ENCODE measurements at places on chromosomes 6 and 20. TPM values are rescaled to one million over a fixed set of nuclear protein-coding genes. Genes with fewer than 3 reads are reported as not detected.

Gene PLTP
- total RNA-seq = 92.1 TPM

Gene CENPB
- 50.7 TPM for total RNA-seq

DNA sequence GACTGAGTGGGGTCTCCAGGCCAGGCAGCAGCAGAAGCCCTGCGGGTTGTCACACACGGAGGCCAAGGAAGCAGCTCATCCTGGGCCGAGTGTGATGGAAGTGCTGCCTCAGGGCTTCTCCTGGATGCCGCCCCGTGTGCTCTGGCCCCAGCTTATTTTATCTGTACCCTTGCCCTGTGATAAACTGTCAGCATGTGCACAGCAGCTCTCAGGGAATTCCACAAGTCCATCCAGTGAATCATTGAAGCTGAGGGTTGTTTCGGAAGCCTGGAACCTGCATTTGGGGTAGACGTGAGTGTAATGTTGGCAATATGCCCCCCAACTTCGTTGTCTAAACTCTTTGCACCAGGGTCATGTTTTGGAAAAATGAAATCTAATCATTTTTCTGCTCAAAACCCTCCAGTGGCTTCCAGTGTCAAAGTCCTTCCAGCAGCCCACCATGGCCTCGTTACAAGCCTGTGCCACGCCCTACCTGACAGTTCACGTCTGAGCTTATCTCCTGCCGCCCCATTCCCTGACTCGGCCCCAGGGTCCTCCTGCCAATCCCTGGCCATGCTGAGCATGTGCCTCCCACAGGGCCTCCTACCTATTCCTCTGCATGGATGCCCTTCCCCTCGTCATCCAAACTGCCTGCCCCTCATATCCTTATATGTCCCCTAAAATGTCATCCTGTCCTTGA lies 168.1 kb upstream of the THBS2 start:
- H3K27ac ChIP-seq = no peak overlapping the region
- no peaks in the 10 kb centered on the region for H3K27me3 ChIP-seq
- H3K36me3 ChIP-seq = no peaks in the 10 kb centered on the region
- no peak for DNase-seq
- no peaks in the 10 kb centered on the region for H3K4me1 ChIP-seq

Gene FOXP4
- 41.3 TPM for total RNA-seq

Gene FHL5
- total RNA-seq = not detected

Gene CSE1L
- 161 TPM for total RNA-seq

GRCh38 chr6:4028051-4028450 lies 50.9 kb downstream of the FAM217A start:
- H3K36me3 ChIP-seq = peaks cover 62% of the 10 kb centered on the region
- no peaks in the 10 kb centered on the region for H3K4me1 ChIP-seq
- H3K4me3 ChIP-seq = no peak overlapping the region
- H3K27ac ChIP-seq = no peak overlapping the region
- DNase-seq = no peak
- no peaks in the 10 kb centered on the region for H3K27me3 ChIP-seq

Gene CST4
- not detected for total RNA-seq

DNA sequence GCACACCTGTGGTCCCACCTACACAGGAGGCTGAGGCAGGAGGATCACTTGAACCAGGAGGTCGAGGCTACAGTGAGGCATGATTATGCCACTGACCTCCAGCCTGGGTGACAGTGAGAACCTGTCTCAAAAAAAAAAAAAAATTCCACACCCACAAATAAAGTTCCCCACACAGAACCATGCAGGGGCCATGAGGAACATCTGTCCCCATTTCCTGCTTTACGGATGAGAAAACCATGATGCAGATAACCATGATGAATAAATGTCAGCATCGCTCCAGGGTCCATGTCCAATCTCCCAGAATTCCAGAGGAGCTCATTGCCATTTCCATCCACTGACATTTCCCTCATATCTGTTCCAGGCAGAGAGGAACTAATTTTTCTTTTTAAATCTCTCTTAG lies 16.9 kb upstream of the AGPAT4 start:
- no peaks in the 10 kb centered on the region for H3K27me3 ChIP-seq

GRCh38 chr6:163231356-163232014 lies 183.0 kb upstream of the QKI start:
- H3K4me3 ChIP-seq = no peak overlapping the region
- no peaks in the 10 kb centered on the region for H3K27me3 ChIP-seq
- H3K27ac ChIP-seq = no peak overlapping the region

DNA sequence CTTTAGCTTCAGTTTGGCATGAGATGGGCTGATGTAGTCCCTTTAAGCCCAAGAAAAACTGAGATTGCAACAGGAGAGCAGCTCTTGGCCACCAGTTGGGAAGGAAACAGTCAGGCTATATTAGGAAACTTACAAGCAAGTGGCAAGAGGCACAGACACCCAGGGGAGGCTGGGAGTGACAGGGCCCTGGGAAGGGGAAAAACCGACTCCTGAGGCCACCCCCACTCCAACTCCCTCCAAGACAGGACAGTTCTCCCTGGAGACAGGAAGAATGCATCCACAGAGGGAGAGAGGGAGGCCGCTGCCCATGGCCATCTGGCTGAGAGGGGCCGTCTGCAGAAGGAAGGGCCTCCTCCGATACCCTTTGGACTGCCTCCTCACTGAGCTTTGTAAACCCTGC lies 20.5 kb downstream of the JPH2 start:
- no peak overlapping the region for H3K4me3 ChIP-seq
- no peaks in the 10 kb centered on the region for H3K27me3 ChIP-seq
- H3K4me1 ChIP-seq = no peaks in the 10 kb centered on the region
- H3K27ac ChIP-seq = peak overlapping the region; percentile 13
- DNase-seq = no peak
- no peaks in the 10 kb centered on the region for H3K36me3 ChIP-seq

GRCh38 chr20:4956200-4956810 lies 45.0 kb downstream of the SLC23A2 start:
- DNase-seq = no peak
- no peaks in the 10 kb centered on the region for H3K36me3 ChIP-seq
- no peaks in the 10 kb centered on the region for H3K4me1 ChIP-seq

GRCh38 chr6:151216804-151217203 lies 23.0 kb upstream of the AKAP12 start:
- H3K27ac ChIP-seq = no peak overlapping the region
- no peaks in the 10 kb centered on the region for H3K27me3 ChIP-seq
- H3K4me3 ChIP-seq = no peak overlapping the region
- no peak for DNase-seq
- no peaks in the 10 kb centered on the region for H3K36me3 ChIP-seq

Gene XKR7
- 3.1 TPM for total RNA-seq

DNA sequence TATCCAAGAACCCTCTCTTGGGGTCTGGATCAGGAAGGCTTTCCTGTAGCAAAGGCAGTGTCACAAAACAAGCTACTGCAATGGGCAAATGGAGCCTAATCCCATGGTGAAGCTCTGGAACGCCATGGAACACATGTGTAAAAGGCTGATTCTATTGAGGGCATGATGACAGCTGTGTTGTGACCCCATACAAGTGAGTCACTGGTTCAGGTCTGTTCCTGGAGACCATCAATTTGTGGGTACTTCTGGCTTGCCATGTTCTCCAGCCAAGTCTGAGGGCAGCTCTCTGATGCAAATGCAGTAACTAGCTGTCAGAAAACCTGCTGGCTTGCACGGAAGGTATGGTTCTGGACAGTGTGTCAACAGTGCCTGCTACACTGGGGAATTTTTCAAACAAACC lies 33.3 kb upstream of the ECHDC1 start:
- H3K4me1 ChIP-seq = no peaks in the 10 kb centered on the region
- H3K4me3 ChIP-seq = no peak overlapping the region
- no peaks in the 10 kb centered on the region for H3K27me3 ChIP-seq

- no peak overlapping the region for H3K27ac ChIP-seq
- no peaks in the 10 kb centered on the region for H3K36me3 ChIP-seq
- H3K4me3 ChIP-seq = no peak overlapping the region
Observed at GRCh38 chr20:60199866-60200265, 241.6 kb downstream of the CDH26 start.

- H3K27ac ChIP-seq = peak overlapping the region; percentile 55
- peak; percentile 65 for DNase-seq
- no peaks in the 10 kb centered on the region for H3K27me3 ChIP-seq
Observed at GRCh38 chr6:152981989-152982903, 595 bp downstream of the FBXO5 start.

DNA sequence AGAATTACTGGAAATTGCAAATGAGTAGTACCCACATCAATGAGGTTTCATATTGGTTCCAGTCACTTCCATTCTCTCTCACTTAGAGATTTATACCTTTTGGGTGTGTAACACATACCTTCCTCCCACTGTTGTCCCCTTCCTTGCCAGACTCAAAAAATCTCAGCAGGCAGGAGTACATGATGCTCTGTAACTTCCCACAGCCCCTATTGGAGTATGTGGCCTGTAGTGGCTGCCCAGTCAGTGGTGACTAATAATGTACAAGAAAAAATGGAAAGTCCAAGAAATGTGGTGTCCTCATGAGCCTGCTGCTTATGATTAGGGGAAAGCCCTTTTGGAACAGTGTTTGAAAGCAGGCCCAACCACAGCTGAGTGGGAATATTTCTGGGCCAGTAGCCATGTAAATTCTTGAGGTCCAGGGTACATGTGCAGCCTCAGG lies 312.0 kb downstream of the ZFAND3 start:
- no peaks in the 10 kb centered on the region for H3K27me3 ChIP-seq
- H3K36me3 ChIP-seq = peaks cover 29% of the 10 kb centered on the region
- DNase-seq = no peak
- no peak overlapping the region for H3K4me3 ChIP-seq

- peak; percentile 34 for DNase-seq
- no peaks in the 10 kb centered on the region for H3K27me3 ChIP-seq
- H3K27ac ChIP-seq = no peak overlapping the region
- no peak overlapping the region for H3K4me3 ChIP-seq
Observed at GRCh38 chr20:60467078-60467477, 508.9 kb downstream of the CDH26 start.

DNA sequence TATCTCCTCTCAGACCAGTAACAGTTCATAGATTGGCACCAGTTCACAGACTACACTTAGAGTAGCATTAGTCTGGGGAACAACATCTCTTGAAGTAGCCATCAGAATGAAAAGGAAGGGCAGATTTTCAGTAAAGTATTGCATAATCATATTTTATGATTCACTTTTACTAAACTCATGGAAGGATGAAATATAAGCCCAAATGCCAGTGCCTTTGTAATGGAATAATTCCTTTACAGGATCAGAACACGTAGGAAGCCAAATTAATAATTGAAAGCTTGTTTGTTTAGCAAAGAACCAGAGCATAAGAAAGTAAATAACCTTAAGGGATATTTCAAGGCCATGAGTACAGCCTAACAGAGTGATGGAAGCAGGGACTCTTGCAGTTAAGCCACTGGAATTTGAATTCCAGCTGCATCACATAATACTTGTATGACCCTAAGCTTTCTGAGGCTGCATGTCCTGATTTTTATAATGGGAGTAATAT lies 11.4 kb upstream of the LOC128125822 start:
- no peaks in the 10 kb centered on the region for H3K4me1 ChIP-seq
- no peak overlapping the region for H3K4me3 ChIP-seq
- no peak for DNase-seq
- H3K27ac ChIP-seq = no peak overlapping the region
- peaks cover 72% of the 10 kb centered on the region for H3K27me3 ChIP-seq

- H3K27me3 ChIP-seq = no peaks in the 10 kb centered on the region
- no peak for DNase-seq
- H3K27ac ChIP-seq = no peak overlapping the region
- H3K4me1 ChIP-seq = no peaks in the 10 kb centered on the region
- H3K36me3 ChIP-seq = peaks cover 29% of the 10 kb centered on the region
Observed at GRCh38 chr6:170555305-170555704, 1.1 kb downstream of the TBP start.

DNA sequence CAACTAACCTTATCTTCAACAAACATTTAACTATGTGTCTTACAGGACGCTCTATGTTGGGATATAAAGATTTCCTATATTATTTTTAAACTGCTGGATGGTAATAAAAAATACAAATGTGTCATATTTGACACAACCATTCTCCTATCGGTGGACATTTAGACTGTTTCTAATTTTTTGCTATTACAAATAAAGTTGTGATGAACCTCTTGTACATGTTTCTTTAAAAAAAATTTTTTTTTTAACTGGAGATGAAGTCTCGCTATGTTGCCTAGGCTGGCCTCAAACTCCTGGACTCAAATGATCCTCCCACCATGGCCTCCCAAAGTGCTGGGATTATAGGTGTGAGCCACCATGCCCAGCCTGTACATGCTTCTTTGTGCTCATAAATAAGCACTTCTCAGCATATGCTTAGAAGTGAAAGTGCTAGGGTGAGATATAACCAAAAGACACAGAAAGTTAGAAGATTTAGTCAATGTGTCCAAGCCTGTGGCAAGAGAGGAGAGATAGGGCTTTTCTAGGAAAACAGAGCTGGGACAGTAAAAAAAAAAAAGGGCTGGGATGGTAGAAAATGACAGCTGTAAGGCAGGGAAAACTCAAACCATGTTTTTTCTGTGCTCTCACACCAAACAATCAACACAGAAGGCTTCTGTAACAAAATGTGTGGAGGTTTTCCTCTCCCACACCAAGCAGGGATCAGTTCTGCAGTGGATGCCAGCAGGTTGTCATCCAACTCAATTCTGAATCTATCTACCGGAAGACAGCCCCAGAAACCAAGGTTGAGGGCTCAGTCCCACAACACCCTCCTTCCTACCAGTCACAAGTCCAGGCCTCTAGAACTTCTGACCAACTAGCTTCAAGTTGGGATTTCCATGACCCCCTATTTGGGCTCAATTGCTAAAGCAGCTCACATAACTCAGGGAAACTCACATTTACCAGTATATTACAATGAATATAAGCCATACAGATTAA lies 70.0 kb upstream of the SMIM29 start:
- no peak for DNase-seq
- H3K27me3 ChIP-seq = no peaks in the 10 kb centered on the region
- H3K36me3 ChIP-seq = peaks cover 5% of the 10 kb centered on the region
- H3K27ac ChIP-seq = no peak overlapping the region
- no peak overlapping the region for H3K4me3 ChIP-seq

GRCh38 chr6:54618572-54618971 lies 228.0 kb upstream of the FAM83B start:
- no peaks in the 10 kb centered on the region for H3K36me3 ChIP-seq
- no peak for DNase-seq
- H3K27ac ChIP-seq = no peak overlapping the region
- no peaks in the 10 kb centered on the region for H3K27me3 ChIP-seq
- H3K4me1 ChIP-seq = peaks cover 10% of the 10 kb centered on the region

Gene GINS1
- 40.8 TPM for total RNA-seq

GRCh38 chr6:127737768-127738167 lies 160.8 kb downstream of the C6orf58 start:
- no peak overlapping the region for H3K4me3 ChIP-seq
- no peaks in the 10 kb centered on the region for H3K27me3 ChIP-seq
- no peak overlapping the region for H3K27ac ChIP-seq
- no peaks in the 10 kb centered on the region for H3K36me3 ChIP-seq
- DNase-seq = no peak
- H3K4me1 ChIP-seq = no peaks in the 10 kb centered on the region

Gene SLC26A8
- not detected for total RNA-seq

Gene OR2H1
- total RNA-seq = not detected

Measured in endodermal cell (in vitro differentiated cells).